Activated T-helper 1 cell treated with anti-CD3 and anti-CD28 coated beads, Interleukin-12 subunit alpha, Interleukin-12 subunit beta, Interleukin-2, Interleukin-4 antibody, amounts not matched to agents 30 ng/mL and 10 ng/mL and 1 ng/mL, durations not matched to agents 14 hours and 24 hours and 36 hours (primary cell): ENCODE measurements at places on chromosomes 4 and X. TPM values are rescaled to one million over a fixed set of nuclear protein-coding genes. Genes with fewer than 3 reads are reported as not detected.

DNA sequence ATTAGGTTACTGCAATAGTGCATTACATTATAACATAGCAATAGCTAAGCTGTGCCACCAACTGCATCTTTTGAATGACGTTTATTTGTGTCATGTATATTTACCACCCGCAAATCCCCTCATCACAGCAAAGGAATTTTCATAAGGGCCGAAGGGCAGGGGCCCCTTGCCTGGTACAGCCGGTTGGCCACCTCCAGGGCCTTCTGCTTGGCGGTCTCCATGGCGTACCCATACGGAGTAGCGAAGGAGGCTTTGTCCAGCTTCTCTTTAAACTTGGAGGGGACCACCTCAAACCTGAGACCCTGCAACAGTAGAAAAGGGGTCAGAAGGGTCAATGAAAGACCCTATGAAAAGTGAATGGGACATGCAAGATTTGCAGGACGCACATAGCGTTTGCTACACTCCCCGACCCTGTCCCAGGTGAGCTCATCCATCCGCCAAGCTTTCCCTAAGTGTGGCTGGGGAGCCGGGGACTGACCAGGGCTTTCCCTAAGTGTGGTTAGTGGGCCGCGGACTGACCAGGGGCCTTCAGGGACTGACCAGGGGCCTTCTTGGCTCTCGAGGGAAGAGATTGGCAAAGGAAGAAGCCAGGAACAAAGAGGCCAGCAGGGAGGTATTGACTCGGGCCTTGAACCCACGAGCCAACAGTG, 10.6 kb downstream of the ASMTL start:
- no peak for DNase-seq
- no peaks in the 10 kb centered on the region for H3K4me1 ChIP-seq

DNA sequence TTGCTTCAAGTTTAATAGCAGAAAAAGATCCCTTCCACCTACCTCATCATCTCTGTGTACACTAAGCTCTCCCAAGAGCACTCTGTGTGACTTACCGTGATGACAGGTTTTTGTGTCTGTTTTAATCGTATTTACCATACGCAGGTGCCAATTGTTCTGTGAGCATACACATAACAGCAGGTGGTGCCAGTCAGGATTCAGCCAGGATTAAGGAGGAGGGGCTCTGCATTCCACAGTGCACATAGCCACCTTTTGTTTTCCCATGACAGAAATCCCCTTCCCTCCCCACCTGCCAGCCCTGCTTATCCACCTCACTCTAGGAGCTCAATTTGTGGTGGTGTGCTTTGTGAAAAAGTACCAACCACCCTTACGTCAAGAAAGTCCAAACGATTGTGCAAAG, 14.8 kb downstream of the ANK2 start:
- H3K27me3 ChIP-seq: peaks cover 2% of the 10 kb centered on the region
- no peak overlapping the region for H3K27ac ChIP-seq
- DNase-seq: no peak
- H3K4me3 ChIP-seq: no peak overlapping the region
- H3K4me1 ChIP-seq: no peaks in the 10 kb centered on the region
- H3K36me3 ChIP-seq: no peaks in the 10 kb centered on the region

GRCh38 chr4:79980448-79980847, 92.6 kb downstream of the ANTXR2 start:
- H3K27ac ChIP-seq: no peak overlapping the region
- peaks cover 49% of the 10 kb centered on the region for H3K36me3 ChIP-seq
- no peak for DNase-seq

- H3K27ac ChIP-seq: no peak overlapping the region
- H3K27me3 ChIP-seq: no peaks in the 10 kb centered on the region
- DNase-seq: no peak
- H3K4me1 ChIP-seq: no peaks in the 10 kb centered on the region
These were observed 228.6 kb upstream of the TACR3 start for GRCh38 chr4:103948244-103949018.

- no peak for DNase-seq
- H3K36me3 ChIP-seq: peaks cover 64% of the 10 kb centered on the region
- no peaks in the 10 kb centered on the region for H3K27me3 ChIP-seq
- H3K4me1 ChIP-seq: peaks cover 19% of the 10 kb centered on the region
- H3K27ac ChIP-seq: no peak overlapping the region
These were observed 18.4 kb downstream of the NOP14 start for GRCh38 chr4:2944586-2945526.

GRCh38 chr4:37882665-37883296, 8.1 kb upstream of the TBC1D1 start:
- peaks cover 20% of the 10 kb centered on the region for H3K27me3 ChIP-seq
- no peak overlapping the region for H3K27ac ChIP-seq
- peaks cover 17% of the 10 kb centered on the region for H3K4me1 ChIP-seq
- DNase-seq: no peak
- H3K36me3 ChIP-seq: peaks cover 2% of the 10 kb centered on the region

GRCh38 chr4:152920768-152921167, 15.4 kb upstream of the FHDC1 start:
- peaks cover 2% of the 10 kb centered on the region for H3K27me3 ChIP-seq
- no peak overlapping the region for H3K4me3 ChIP-seq
- H3K27ac ChIP-seq: no peak overlapping the region
- DNase-seq: no peak

- no peak overlapping the region for H3K4me3 ChIP-seq
- H3K36me3 ChIP-seq: no peaks in the 10 kb centered on the region
- H3K27me3 ChIP-seq: peaks cover 10% of the 10 kb centered on the region
- H3K4me1 ChIP-seq: no peaks in the 10 kb centered on the region
These were observed 10.8 kb upstream of the NR3C2 start for GRCh38 chr4:148452970-148453369.

The S100P gene
- 1.7 and 1.9 TPM in 2 replicates for total RNA-seq

The SRPX2 gene
- not detected in 2 replicates for total RNA-seq

The ETDA gene
- total RNA-seq: not detected in 2 replicates

The RAI2 gene
- total RNA-seq: 0.10 and 0.17 TPM in 2 replicates
